Activated CD4-positive, alpha-beta T cell treated with anti-CD3 and anti-CD28 coated beads for 36 hours (primary cell): ENCODE measurements at places on chromosomes 2 and 18. TPM values are rescaled to one million over a fixed set of nuclear protein-coding genes. Genes with fewer than 3 reads are reported as not detected.

DNA sequence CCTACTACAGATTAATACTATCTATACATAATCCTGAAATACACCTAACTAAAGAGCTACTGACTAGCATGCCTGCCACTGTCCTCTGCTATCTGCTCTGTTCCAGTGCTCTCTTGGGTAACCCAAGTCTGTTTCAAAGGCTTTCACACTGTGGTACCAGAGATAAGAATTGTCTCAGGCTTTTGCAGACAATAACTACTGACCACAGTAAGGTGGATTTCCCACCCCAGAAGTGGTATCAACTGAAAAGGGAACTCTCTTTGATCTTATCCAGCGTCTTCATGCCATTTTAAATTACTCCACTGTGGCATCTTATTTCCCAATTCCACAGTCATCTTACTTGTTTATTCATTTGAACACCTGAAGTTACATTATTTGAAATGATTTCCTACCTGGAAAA, 190.2 kb downstream of the IKZF2 start:
- no peak for DNase-seq

DNA sequence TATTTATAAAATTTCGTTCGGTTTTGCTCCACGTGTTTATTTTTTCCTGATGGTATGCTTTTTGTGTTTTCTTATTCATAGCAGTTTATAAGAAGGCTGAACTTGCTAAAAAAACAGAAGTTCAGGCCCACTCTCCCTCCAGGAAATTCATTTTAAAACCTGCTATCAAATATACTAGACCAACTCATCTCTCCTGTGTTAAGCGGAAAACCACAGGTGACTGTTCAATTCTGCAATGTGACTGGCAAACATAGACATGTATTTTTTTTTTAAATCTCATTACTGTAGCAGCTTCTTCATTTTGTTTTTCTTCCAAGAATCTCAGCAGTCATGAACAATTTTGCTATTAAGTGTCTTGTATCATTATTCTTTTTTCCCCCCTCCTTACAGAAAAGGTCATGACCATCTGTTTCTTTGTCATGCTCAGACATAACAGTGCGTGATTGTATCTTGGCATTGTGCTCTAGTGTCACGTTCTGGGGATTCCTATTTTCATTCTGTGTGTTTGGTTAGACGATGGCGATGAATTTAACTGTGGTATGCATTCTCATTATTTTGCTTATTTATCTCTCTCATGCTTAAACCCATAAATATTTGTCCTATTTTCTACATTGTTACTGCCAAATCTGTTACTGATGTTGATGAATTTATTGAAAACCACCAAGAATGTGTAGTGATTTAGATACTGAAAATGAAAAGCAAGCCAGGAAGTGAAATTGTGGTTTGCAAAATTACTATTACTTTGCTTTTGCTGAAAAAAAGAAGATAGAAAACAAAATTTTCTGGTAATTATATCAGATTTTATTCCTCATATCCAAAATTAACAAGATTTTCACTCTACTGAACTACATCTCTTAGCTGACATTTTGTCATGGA, 74.6 kb upstream of the UNC80 start:
- no peak for DNase-seq

DNA sequence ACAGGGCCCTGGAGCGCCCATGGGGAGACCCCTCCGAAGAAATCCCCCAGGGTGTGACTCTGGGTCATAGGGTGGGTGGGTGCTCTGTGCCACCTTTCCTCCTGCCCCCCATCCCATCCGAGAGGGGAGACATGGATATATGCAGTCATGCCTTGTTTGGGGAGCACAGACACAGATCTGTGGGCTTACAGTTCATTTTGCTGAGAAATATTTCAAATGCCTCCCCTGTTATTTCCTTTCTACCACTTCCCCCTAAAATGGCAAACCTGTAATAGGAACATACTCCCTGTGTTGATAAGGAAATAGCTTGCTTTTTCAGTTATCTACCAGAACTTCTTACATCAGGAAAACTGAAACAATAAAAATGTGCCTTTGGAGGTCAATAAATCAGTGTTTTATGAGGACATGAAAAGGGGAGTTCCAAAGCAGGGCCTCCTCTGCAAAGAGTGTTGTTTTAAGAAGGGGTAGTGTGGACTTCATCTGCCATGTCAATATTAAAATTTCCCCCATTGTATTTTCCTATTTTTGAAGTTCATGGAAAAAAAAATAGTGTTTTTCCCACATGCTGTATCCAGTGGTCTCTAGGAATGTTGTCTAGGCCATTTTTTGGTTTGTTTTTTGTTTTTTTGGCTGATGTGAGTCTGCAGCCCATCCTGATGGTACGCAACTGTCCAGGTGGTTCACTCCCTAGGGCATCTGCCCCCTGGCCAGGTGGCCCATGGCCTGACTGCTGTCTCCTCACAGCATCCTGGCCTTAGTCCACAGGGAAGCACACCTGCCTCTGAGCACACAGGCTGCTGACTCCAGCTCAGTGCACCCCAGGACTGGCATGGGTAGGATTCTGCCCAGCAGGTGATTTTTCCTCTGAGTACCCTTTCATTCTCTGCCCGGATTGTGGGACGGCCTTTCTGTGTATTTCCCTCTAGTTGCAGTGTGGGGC, 3.7 kb downstream of the TNFRSF11A start:
- no peak for DNase-seq

- DNase-seq = no peak
Measured at GRCh38 chr2:216575465-216575864, 57.8 kb upstream of the IGFBP2 start.

GRCh38 chr2:1192121-1192520, 221.1 kb upstream of the TPO start:
- DNase-seq = no peak

NCL gene
- 1,311 TPM for total RNA-seq

- DNase-seq = no peak
Measured at GRCh38 chr18:59502274-59503175, 143.5 kb upstream of the LMAN1 start.

- no peak for DNase-seq
Measured at GRCh38 chr2:16908656-16909055, 243.0 kb upstream of the CYRIA start.

- DNase-seq = no peak
Measured at GRCh38 chr2:144539289-144539782, 19.4 kb upstream of the ZEB2 start.

CCDC148 gene
- total RNA-seq = 0.23 TPM

- no peak for DNase-seq
Measured at GRCh38 chr2:120503793-120504571, 158.0 kb downstream of the INHBB start.

COL5A2 gene
- 0.50 TPM for total RNA-seq

DNA sequence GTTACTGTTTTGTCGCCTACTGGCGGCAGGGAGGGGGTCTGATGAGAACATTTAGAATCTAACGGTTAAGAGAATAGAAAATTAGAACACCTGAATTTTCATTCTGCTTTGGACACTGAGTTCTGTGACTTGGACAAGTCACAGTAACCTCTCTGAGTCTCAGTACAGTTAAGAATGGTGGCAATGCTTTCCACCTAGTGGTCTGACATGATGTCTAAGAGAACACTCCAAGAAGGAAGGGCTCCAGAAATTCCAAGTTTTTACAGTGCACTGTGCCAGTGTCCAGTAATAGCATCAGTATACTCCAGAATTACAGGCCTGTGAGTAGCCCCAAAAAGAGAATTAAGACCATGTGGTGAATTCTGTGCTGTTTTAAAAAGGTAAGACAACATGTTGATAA, 174.1 kb upstream of the ZFP36L2 start:
- no peak for DNase-seq

PAIP2B gene
- total RNA-seq = 2.3 TPM

DNA sequence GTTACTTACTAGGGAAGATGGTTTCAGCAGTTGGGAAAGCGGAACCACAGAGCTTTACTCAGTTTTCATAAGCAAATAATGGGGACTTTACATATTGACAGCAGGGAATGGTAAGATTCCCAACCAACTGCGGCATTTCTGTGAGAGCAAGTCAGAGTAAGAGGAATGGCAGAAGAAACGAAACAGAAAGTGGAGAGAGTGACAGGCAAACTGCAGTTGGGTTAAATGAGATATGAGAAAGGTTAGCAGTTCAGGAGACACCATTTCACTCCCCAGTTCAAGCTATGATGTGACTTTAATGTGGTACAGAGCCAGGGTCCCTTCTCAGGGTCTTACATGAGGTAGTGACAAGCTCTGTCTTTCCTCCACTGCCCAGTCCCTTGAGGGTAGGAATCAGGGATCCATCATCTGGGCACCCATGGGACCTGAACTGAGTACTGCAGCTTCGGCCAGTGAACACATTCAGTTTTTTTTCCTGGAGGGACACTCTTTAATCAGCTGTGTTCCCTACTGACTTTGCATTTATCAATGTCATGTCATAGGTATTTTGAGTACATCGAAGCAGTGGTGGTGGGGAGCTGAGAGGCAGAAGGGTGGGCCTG, 33.0 kb upstream of the GREB1 start:
- DNase-seq = no peak

MSH2 gene
- 65.2 TPM for total RNA-seq

DNA sequence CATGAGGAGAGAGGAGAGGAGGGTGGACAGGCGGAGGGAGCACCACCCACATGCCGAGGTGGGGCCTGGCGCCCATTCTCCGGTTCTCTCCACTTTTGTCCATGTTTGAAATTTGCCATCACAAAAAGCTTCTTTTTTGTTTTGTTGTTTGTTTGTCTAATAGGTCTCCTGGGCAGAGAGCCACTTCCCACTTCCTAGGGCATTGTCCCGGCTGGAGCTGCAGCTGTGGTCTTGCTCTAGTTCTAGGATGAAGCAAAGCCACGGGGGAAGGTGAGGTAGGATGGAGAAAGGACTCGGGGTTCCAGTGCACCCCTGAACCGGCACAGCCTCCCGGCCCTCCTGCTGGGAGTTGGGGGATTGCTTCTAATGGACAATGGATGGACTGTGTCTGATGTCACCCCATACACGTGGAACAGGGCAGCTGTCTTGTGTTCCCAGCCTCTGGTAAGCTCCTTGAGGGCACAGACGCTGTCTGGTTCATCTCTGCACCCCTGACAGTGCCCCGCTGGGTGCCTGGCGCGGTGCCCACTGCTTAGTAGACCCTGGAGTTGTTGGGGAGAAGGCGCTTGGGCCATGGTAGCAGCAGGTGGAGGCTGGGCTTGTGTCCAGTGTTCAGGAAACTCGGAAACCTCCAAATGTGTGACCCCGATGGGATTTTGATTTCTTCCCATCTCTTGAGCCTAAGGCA, 278.4 kb downstream of the NDUFA10 start:
- DNase-seq = no peak

TNFRSF11A gene
- total RNA-seq = 9.3 TPM

LIMS3 gene
- total RNA-seq = 0.18 TPM

DNA sequence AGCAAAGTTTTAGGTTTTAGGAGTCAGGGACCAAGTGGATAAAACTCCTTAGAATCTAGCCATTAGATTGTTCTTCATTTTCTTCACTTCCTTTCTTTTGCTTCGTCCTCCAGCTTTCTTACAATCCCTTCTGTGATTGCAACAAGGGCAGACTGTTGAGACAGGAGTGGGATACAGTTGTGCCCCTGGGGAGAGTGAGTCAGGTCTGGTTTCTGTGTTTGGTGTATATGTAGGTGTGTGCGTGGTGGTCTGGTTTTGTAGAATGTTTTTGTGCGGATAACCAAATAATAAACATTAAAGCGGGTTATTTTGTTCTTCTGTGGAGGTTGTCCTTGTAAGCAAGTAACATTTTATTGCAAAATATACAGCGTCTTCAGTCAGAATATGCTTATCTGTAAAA, 7.3 kb downstream of the INSIG2 start:
- DNase-seq = no peak

- no peak for DNase-seq
Measured at GRCh38 chr2:217118559-217119284, 258.9 kb upstream of the TNP1 start.

ECEL1 gene
- 0.23 TPM for total RNA-seq

DNA sequence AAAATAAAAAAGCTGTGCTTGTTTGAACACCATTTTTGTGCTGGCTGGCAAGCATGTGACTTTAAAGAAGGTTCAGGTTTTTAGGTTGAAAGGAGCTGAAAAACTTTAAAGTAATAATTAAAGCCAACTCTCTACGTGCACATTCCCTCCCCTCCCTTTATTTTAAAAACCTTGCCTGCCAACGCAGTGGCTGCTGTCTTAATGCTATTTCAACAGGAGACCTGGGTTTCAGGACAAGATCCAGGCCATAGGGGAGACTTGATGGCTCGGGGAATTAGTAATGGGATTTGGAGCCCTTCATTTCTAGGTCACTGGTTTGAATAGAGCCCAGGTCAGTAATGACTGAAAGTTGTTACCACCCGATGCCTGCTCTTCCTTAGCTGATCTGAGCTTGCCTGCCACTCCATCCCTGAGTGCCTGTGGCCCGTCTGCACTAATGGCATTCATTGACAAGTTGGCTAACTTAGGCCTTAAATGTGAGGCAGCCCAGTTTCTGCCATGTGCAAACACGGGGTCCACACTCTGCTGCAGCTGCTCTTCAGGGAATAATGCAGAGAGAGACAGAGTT, 1233.2 kb upstream of the ZEB2 start:
- DNase-seq = no peak

- no peak for DNase-seq
Measured at GRCh38 chr2:152303951-152304350, 31.0 kb upstream of the FMNL2 start.

- DNase-seq = no peak
Measured at GRCh38 chr18:8264861-8265411, 344.3 kb upstream of the RAB12 start.

GRCh38 chr2:44689516-44689915, 252.0 kb upstream of the SIX3 start:
- DNase-seq = no peak

DNA sequence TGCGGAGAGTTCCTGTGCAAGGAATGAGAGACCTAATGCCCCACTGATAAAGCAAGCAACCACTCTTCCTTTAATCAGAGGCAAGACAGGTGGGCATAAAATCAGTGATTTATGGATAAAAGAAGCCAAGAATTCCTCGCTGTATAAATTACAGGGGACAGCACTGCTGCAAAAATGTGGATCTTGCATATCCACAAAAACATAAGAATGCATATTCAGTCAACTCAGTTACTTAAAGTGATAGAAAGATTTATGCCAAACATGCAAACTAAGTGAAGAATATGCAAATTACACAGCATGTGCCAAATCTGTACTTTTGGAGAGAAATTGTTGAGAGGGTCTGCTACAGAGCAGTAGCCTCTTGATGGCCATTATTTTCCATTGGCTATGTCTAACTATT, 67.2 kb downstream of the FAM124B start:
- DNase-seq = no peak

CYS1 gene
- not detected for total RNA-seq

SGO2 gene
- 56.7 TPM for total RNA-seq

FSHR gene
- total RNA-seq = not detected
